ENCODE measurements at places on chromosomes 1 and 21.
A peak's percentile ranks its signal among the peaks of the same experiment; 100 is the strongest.

DNA sequence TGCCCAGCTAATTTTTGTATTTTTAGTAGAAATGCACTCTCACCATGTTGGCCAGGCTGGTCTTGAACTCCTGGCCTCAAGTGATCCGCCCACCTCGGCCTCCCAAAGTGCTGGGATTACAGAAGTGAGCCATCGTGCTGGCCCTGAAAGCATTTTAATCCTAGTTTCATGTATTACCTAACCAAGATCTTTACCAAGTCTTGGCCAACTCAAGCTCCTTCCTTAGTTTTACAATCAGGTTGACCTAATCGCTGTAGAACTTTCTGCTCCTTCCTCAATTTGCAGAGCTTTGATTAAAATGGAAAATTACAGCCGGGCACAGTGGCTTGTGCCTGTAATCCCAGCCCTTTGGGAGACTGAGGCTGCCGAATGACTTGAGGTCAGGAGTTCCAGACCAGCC is 3.2 kb upstream of the TMEM63A start:
- DNase-seq: no peak

DNA sequence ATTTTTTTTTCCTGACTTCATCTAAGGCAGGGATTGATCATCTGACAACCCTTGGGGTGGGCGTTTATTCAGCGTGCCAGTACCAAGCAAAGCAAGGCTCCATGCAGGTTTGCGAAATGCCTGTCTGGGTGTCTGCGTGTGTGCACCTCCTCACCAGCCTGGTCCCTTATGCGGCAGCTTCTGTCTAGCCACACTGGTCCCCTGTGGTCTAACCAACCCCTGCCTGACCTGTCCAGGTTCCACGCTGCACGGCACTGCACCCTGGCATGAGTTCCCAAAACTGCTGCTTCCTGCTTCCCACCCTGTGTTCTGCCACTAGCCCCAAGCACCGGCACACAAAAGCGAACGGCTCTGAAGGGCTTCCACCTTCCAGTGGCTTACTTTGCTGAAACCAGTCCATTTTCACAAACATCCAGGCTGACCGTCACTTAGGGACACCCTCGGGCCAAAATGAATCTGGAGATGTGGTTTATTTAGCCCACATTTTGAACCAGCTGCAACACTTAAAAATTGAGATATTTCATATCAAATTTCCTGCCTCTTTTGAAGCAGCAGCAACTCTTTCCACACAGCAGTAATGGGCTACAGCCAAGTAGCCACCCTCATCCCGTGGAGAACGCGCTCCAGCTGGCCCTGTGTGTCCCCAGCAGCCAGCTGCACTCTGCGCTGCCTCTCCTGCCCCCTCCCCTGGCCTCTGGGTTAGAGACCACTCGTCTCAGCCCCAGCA is 55.7 kb downstream of the HLCS start:
- DNase-seq: no peak

- DNase-seq: no peak
Observed at GRCh38 chr1:98839840-98840239, 164.8 kb downstream of the PLPPR5 start.

GRCh38 chr1:3169665-3170356 is 100.8 kb downstream of the PRDM16 start:
- no peak for DNase-seq

GRCh38 chr1:192131914-192132313 is 26.3 kb upstream of the RGS18 start:
- no peak for DNase-seq

GRCh38 chr1:219697682-219698081 is 84.8 kb upstream of the ZC3H11B start:
- no peak for DNase-seq

- peak; percentile 42 for DNase-seq
Observed at GRCh38 chr1:169363046-169363730, 4.4 kb downstream of the NME7 start.

GRCh38 chr1:58409890-58410289 is 136.6 kb downstream of the OMA1 start:
- no peak for DNase-seq

DNA sequence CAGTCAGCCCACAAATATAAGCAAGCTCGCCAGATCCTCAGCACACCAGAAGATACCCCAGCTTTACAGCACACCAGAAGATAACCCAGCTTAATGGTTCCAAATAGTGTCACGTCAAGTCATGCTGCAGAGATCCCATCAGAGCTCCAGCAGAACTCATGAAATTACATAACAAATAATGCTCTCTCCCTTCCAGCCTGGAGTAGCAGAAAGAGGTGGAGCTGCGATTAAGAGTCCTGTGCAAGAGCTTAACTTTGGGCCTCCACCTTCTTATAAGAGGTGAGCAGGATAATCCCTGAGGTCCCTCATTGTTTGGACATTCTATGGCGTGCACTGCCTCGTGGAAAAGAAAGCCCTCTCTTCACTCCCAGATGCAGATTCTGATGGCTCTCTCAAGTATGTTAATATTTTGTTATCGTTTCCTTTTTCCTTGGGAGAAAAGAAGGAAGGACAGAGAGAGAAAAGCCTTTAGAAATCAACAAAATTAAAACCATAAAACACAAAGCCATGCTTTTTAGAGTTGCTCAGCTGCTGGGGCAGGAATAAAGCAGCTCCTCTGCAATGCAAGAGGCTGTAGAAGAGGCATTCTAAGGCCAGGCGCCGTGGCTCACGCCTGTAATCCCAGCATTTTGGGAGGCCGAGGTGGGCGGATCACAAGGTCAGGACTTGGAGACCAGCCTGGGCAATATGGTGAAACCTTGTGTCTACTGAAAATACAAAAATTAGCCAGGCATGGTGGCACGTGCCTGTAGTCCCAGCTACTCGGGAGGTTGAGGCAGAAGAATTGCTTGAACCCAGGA is 59.1 kb downstream of the GLUL start:
- DNase-seq: no peak

- no peak for DNase-seq
Observed at GRCh38 chr1:2455757-2456156, 20.3 kb upstream of the PLCH2 start.

DNA sequence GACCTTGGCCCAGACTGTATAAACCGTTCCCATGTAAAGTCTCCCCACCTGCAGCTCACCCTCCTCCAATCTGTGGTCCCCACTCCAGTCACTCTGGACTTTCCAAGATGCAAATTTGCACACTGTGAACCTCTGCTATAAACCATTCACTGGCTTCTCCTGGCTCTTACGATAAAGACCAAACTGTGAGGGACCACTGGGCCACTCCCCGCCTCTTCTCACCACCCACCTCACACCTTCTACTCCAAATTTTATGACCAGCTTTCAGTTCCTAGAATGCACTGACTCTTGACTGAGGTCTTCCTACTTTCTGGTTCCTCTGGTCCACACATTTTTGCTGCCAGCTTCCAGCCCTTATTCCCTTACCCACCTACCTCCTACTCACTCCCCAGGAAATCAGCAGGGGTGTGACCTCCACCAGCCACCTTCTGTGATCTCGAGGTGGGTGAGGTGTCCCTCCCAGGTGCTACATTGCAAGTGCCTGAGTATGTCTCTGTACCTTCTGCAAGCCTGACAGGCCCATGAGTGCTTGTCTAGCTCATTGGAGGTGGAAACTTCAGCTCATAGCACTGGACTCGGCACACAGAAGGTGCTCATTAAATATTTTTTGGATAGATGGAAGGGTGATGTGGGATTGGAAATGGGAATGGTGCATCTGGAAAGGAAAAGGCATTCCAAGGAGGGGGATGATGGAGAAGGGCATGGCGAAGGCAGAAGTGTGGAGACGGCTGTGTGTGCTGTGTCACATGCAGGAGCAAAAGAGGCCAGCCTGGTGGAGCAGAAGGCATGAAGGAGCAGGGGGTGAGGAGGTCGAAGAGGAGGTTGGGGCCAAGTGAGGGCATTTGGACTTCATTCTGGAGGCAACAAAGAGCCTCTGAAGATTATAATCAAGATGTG is 15.6 kb upstream of the CSF1 start:
- no peak for DNase-seq

GRCh38 chr21:20943561-20943997 is 54.6 kb upstream of the NCAM2 start:
- no peak for DNase-seq

GRCh38 chr1:51558375-51558924 is 39.4 kb upstream of the EPS15 start:
- no peak for DNase-seq

- no peak for DNase-seq
Observed at GRCh38 chr1:165947797-165948455, 120.5 kb downstream of the UCK2 start.

Data from activated naive CD4-positive, alpha-beta T cell treated with anti-CD3 and anti-CD28 coated beads for 36 hours (primary cell).